T47D (cell line): ENCODE measurements at places on chromosomes 4 and X.
A peak's percentile ranks its signal among the peaks of the same experiment; 100 is the strongest.

DNA sequence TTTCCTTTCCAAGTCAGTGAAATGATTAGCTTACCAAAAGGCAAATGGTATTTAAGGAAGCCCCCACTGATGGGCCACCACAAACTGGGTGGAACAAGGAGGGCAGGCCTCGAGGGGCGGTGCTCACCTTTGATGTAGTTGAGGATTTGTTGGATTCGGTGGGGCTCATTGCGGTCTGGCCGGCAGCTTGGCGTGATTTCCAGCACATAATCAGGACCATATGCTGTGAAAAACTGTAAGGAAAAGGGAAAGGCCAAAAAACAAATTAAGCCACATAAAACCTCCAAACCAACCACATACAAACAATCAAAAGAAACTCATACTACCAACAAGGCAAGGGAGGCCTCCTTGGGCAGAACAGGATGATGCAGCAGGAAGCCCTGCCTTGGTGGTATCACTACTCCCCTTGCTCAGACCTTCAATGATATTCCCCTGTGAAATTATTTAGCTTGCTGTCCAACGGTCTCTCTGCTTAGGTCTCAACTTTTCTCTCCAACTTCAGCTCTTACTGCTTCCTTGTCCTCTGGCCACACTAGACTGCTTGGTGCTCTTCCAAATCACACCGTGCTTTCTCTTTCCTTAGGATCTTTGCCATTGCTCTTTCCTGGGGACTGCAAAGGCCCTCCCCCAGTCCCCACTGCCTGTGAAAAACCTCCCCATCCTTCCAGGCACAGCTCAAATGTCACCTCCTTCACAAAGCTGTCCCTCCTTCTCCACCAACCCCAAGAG is 46.1 kb upstream of the CITED1 start:
- DNase-seq = no peak

DNA sequence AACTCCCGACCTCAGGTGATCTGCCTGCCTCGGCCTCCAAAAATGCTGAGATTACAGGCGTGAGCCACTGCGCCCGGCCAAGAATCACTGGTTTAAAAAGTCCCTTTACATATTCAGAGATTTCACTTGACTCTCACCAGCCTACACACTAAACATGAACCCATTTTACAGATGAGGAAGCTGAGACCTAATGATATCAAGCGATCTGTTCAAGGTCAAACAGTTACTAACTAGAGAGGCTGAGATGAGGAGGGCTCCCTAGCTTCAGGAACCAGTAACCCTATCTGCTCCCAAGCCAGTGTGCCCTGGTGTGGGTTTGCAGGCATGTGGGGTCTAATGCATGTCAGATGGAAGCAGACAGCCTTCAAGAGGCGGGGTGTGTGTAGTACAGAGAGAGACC is 59.6 kb upstream of the AFAP1 start:
- no peak for DNase-seq

GRCh38 chrX:9464435-9465371 is at the start of gene TBL1X:
Gene TBL1X, plus strand, starts transcription at chrX:9465058. Its CDS starts 188,529 bp downstream, at chrX:9653587.
- DNase-seq = peak; percentile 39

- no peak for DNase-seq
Observed at GRCh38 chr4:186642998-186643397, 80.7 kb downstream of the FAT1 start.

DNA sequence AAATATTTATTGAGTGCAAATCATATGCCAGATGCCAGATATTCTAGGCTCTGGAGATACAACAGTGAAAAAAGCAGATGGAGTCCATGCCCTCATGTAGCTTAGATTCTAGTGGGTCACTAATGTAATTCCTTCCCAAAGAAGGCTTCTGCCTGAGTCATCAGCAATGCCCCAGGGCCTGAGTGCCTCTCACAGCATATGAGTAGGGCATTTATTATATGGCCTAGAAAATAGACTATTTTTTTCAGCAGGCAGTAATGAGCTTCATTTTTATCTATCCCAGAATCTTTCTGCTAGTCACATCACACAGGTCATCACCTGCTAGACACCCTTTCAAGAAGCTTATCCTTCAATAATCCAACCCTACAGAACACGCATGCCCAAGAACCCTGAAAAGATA is 22.3 kb downstream of the TMEM31 start:
- DNase-seq = no peak

- peak; percentile 14 for DNase-seq
Observed at GRCh38 chr4:156815717-156816359, 155.8 kb downstream of the PDGFC start.

DNA sequence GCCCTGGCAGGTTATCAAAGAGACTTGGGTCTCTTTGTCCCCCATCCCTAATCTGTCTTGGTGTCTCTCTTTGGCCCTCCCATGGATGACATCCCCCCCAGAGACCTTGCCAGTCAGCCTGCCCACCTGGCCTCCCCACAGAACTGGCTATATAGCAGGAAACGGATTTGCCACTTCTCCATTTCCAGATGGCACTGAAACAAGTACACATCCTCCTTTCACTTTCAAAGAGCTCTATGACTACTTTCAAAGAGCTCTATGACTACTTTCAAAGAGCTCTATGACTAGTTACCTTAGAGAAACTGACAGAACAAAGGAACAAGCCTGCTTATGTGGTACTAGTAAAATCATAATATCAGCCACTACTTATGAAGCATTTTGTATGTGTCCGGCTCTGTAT is 175.3 kb downstream of the MAML3 start:
- no peak for DNase-seq

GRCh38 chrX:15349046-15349445 is 13.7 kb upstream of the PIGA start:
- DNase-seq = peak; percentile 83

GRCh38 chr4:150828159-150828558 is 186.9 kb downstream of the LRBA start:
- DNase-seq = no peak

DNA sequence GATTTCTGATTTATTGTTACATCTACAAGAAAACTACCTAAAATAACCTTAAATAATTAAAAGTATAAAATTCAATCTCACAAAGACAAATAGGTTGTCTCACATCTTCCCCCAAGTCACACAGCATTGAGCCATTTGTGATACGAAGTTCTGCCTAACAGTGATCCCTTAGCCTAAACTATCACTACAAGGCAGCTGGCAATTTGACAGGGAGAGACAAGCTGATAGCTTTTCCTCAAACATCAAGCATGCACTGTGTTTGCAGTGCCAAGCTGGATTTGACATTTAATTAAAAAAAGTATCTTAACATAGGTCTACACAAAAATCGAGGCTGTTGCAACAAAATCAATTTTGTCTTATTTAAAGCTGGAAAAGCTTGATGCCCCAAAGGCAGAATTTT is 464.7 kb upstream of the TRAM1L1 start:
- DNase-seq = no peak

GRCh38 chrX:11781133-11781532 is 23.1 kb downstream of the MSL3 start:
- no peak for DNase-seq

GRCh38 chr4:41044165-41044564 is 170.2 kb downstream of the APBB2 start:
- DNase-seq = no peak

DNA sequence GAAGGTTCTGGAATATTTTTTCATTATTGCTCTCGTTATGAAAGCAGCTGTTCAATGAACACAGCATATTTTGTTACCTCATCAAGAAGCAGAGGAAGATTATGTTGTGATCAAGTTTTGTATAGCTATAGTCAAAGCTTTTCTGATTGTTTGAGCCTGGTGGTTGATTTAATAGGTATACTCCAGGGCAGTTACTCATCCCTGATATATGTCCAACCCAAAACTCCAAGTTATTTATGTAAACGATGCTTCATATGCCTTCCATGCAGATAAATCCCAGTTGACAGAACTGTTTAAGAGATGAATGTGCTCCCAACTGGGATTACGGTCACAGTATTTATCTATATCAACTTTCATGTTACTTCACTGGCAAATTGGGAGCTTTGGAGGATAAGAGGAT is 19.1 kb downstream of the NAA11 start:
- DNase-seq = no peak

- DNase-seq = no peak
Observed at GRCh38 chr4:1239950-1240307, 9.0 kb downstream of the CTBP1 start.

GRCh38 chr4:53541577-53542206 is 49.6 kb downstream of the LNX1 start:
- no peak for DNase-seq

DNA sequence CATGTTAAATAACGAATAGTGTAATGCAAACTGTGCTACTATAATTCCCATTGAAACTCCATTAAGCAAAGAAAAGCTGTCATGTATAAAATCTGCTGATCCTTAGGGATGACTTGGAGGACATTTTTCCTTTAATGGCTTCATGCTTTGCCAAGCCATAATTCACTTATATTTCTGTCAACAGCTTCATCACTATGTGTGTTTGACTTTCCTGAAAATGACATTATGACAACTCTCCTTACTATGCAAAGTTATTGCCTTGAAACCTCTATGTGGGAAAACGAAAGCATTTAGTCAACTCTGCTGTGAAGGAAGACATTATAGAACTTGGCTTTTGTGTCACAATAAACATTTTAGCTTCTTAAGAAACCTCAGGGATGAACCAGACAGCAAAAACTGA is 210.5 kb downstream of the GRXCR1 start:
- DNase-seq = no peak

GRCh38 chr4:167475951-167476350 is 241.7 kb upstream of the SPOCK3 start:
- no peak for DNase-seq

DNA sequence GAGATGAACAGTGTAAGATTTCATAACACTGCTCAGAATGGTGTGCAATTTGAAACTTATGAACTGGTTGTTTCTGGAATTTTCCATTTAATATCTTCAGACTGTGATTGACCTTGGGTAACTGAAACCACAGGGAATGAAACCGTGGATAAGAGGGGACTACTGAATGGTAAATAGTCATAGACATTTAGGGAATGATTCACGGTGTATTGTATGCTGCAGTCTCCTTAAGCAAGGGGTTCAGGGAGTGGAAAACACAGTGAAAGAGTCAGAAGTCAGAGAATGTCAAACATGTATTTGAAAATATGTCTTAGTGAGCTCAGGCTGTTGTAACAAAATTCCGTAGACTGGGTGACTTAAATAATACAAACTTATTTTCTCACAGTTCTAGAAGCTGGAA is 398.2 kb upstream of the DIPK2B start:
- no peak for DNase-seq

- DNase-seq = no peak
Observed at GRCh38 chr4:32597354-32597753, 1877.2 kb downstream of the PCDH7 start.
